ENCODE measurements at places on chromosomes 13 and 19. TPM values are rescaled to one million over a fixed set of nuclear protein-coding genes. Genes with fewer than 3 reads are reported as not detected.

DNA sequence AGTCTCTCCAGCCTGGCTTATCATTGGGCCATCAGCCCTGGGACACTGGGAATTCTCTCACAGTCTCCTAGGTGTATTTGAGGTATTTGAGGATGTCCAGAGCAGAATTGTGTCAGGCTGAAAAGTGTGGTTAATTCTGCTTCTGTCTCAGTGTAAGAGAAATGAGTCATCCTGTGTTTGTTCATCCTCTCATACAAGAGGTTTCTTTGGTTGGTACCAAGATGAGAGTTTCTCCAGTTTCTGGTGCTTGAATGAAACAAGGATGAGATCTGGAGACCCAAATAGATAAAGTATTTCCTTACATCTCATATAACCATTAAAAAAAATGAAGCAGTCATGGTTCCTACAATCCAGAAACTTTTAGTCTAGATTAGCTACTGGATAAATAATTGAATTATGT is 7.7 kb downstream of the ZNF253 start:
- no peak for DNase-seq
- H3K27ac ChIP-seq: no peak overlapping the region
- no peak overlapping the region for H3K4me3 ChIP-seq
- H3K27me3 ChIP-seq: no peaks in the 10 kb centered on the region
- no peaks in the 10 kb centered on the region for H3K36me3 ChIP-seq
- peaks cover 11% of the 10 kb centered on the region for H3K4me1 ChIP-seq

The TRAPPC5 gene
- polyA plus RNA-seq: 53.0 TPM

The SPPL2B gene
- 226 TPM for polyA plus RNA-seq

- no peak overlapping the region for H3K27ac ChIP-seq
- no peak for DNase-seq
- no peaks in the 10 kb centered on the region for H3K4me1 ChIP-seq
- no peaks in the 10 kb centered on the region for H3K36me3 ChIP-seq
- H3K4me3 ChIP-seq: no peak overlapping the region
- H3K27me3 ChIP-seq: no peaks in the 10 kb centered on the region
Measured at GRCh38 chr13:74891610-74892009, 590.4 kb downstream of the TBC1D4 start.

The RNF17 gene
- not detected for polyA plus RNA-seq

DNA sequence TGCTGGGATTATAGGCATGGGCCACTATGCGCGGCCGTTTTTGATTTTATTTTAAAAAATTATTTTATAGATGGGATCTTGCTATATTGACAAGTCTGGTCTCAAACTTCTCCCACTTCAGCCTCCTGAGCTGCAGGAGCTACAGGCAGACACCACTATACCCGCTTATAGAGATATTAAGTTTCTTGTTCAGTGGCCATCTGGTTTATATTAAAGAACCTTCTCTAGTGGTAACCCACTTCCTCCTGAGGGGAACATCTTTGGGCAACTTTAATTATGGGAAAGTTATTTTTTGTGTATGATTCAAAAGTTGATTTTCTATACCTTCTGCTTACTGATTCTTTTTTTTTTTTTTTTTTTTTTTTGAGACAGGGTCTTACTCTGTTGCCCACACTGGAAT is 172.7 kb downstream of the KLF5 start:
- no peak overlapping the region for H3K4me3 ChIP-seq
- H3K36me3 ChIP-seq: no peaks in the 10 kb centered on the region
- H3K27ac ChIP-seq: no peak overlapping the region
- DNase-seq: no peak
- no peaks in the 10 kb centered on the region for H3K4me1 ChIP-seq
- no peaks in the 10 kb centered on the region for H3K27me3 ChIP-seq

DNA sequence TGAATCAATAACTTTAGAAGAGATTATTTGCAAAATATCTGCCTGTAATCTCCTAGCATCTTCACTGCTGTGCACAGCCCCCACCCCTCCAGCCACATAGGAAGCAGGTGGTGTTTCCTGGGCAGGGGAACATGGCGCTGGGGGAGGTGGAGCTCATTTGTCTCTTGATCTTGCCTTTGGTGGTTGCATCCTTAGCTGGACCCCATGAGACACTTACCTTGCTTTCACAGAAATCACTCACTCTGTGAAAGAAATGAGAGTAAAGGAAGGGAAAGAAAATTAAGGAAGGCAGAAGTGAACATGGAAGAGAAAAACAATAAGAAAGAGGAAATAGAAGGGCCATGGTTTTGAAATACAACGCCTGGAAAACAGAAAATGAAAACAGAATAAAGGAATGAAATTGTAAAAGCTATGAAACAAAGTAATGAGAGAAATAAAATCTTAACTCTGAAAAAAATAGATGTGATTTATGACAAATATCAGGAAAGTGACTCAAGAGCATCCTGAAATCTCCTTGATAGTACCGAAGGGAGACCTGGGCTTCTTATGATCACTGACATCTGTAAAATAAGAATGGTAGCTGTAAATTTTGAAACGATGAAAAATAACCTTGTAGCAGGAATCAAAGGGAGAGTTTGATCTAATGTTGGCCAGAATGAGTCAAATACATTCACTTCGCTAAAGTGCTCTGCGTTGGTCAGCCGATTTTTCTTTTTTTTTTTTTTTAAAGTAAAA is 17.2 kb upstream of the RNASEH2B start:
- H3K4me1 ChIP-seq: no peaks in the 10 kb centered on the region
- no peak overlapping the region for H3K27ac ChIP-seq
- no peak overlapping the region for H3K4me3 ChIP-seq
- H3K36me3 ChIP-seq: no peaks in the 10 kb centered on the region

The STOML3 gene
- polyA plus RNA-seq: not detected

DNA sequence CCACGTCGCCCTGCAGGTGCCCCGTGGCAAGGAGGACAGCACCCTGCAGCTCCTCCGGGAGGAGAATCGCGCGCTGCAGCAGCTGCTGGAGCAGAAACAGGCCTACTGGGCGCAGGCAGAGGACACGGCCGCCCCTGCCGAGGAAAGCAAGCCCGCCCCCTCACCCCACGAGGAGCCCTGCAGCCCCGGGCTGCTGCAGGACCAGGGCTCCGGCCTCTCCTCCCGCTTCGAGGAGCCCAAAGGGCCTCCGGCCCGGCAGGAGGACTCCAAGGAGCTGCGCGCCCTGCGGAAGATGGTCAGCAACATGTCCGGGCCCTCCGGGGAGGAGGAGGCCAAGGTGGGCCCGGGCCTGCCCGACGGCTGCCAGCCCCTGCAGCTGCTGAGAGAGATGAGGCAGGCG is 11.6 kb downstream of the CBY2 start:
- H3K27me3 ChIP-seq: no peaks in the 10 kb centered on the region
- H3K4me1 ChIP-seq: peaks cover 12% of the 10 kb centered on the region
- no peaks in the 10 kb centered on the region for H3K36me3 ChIP-seq
- no peak overlapping the region for H3K27ac ChIP-seq

- DNase-seq: no peak
- H3K4me3 ChIP-seq: no peak overlapping the region
- H3K4me1 ChIP-seq: no peaks in the 10 kb centered on the region
- no peaks in the 10 kb centered on the region for H3K27me3 ChIP-seq
Measured at GRCh38 chr13:28725046-28725610, 6.4 kb upstream of the SLC46A3 start.

GRCh38 chr19:8973501-8974091 is 36.6 kb downstream of the MUC16 start:
- H3K27me3 ChIP-seq: peaks cover 3% of the 10 kb centered on the region

DNA sequence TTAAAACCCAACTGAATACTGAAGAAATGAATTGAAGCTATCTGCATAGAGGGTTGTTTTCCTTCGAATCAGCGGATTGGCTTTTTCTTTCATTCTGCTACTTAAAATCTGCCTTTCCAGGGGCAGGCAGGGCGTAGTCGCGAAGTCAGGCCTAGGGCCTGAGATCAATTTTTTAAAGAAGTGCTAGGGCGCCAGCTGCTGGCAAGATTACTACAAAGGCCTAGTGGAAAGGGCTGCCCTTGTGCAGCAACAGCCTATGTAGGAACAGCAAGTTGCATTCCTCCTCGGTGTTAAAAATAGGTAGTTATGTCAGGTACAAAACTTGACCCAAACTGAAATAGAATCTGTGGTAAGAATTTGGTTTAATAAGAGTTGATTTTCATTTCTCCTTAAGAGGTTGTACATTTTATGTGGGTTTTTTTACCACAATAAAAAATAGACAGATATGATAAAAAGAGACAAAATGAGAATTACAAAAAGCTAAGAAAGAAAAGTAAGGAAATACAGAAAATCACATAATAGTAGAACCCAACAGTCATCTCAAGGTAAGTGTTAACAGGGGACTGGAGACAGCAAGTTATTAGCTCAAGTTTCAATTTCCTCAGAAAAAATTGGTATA is 9.5 kb upstream of the URAD start:
- no peak overlapping the region for H3K27ac ChIP-seq
- H3K36me3 ChIP-seq: no peaks in the 10 kb centered on the region
- H3K27me3 ChIP-seq: no peaks in the 10 kb centered on the region
- H3K4me1 ChIP-seq: no peaks in the 10 kb centered on the region
- no peak overlapping the region for H3K4me3 ChIP-seq

Data from pancreas (tissue), 10 donors.